ENCODE measurements at places on chromosomes 4 and X.

DNA sequence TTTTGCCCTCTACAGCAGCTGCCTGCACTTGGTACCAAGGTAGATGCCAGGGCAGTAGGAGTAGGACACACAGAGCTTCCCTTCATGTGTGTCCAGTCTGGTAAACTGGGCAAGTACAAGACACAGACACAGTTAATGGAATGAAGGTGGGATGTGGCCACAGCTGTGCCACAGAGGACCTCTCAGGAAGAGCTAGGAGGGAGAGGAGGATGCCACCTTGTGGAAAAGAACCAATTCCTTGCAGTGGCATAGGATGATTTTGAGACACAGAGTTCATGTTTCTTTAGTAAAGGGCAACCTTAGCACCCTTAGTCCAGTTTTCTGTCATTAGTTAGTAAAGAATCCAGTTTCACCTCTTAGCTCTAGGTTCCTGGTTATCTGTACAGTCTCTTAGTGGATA lies 36.3 kb upstream of the TBC1D14 start:
- peak; percentile 29 for DNase-seq

DNA sequence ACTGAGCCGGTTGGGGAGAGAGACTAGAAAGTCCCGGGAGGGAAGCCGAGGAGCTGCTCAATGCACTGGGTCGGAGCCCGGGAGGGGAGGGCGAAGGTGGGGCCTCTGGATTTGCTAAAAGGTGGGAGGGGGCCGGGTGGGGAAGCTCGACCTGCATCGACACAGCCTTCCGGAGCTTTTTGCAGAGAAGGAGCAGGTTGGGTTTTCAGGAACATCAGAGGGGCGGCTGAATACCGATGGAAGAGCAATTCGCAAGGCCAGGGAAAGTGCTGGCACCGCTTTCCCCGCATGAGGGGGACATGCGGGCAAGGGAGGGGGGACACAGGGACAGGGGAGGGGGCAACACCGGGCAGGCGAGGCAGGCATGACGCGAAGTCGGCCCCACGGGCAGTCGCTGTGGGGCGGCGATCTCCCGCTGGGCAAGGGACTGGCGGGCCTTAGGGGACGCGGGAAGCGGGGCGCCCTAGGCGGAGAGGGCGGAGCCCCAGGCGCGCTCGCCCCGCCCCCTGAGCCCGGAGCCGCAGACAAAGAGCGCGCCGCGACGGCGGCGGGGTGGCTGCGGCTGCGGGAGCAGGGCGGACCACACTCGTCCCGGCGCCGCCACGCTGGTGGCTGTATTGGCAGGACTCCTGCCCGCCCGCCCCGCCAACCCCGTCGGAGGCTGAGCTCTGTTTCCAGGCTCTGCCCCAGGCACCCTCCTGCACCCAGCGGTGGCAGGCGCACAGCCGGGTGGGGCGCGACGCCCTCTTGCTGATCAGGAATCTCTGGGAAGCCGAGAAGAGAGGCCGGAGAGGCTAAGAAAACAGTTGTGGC lies 11.6 kb downstream of the PDZD4 start:
- DNase-seq = no peak

GRCh38 chrX:67720344-67720743 lies 176.5 kb downstream of the AR start:
- peak; percentile 36 for DNase-seq

GRCh38 chr4:183399126-183399522 lies 45.3 kb upstream of the CDKN2AIP start:
- DNase-seq = no peak

- DNase-seq = peak; percentile 83
Observed at GRCh38 chr4:72567821-72568675, 973 bp downstream of the ADAMTS3 start.

- no peak for DNase-seq
Observed at GRCh38 chrX:2903366-2903765, 25.8 kb downstream of the ARSD start.

GRCh38 chr4:56803471-56803870 lies 18.0 kb downstream of the SPINK2 start:
- no peak for DNase-seq

- no peak for DNase-seq
Observed at GRCh38 chrX:52217494-52218160, 32.9 kb downstream of the MAGED4 start.

DNA sequence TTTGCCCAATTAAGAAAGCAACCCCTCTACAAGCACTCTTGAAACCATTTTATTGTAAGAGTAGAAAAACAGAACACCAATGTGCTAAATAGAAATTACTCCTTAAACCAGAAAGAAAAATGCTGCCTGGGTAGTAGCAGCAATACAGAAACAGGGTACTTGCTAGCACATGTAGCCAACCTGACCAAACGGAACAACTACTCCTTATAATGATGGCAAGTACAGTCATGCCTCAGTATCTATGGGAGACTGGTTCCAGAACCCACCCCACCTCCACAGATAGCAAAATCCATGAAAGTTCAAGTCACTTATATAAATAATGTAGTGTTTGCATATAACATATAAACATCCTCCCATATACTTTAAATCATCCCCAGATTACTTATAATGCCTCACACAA lies 168.8 kb downstream of the ATRX start:
- no peak for DNase-seq

DNA sequence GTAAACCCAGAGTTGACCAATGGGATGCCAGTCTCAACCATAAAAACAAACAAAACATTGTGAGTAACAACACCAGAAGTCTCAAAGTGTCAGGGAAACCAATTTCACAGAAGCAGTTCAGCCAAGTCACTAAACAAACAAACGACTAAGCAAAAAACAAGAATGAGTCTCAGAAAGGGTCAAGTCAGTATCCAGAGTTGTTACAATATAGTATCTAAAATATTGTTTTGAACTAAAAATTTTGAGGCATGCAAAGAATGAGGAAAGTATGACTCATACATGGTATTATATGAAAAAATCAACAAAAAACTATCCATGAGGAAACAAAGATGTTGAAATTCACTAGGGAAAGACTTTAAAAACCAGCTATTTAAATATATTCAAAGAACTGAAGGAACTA lies 70.6 kb downstream of the AR start:
- DNase-seq = peak; percentile 84

DNA sequence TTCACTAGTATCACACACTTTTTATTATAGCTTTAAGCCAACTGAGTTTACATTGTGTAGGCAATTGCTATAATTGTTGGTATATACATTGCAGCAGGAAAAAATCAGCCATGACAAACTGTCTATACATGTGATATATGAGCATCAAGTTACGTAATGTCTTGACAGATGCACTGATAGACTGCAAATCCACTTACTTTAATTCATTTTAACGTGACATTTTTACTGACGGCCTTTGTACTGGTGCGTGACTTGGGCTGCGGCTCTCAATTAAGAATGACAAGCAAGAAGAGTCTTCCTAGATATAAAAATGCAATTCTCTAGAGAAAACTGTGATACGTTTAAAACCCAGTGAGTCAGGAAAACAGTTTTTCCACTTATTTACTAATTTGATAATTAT lies 143.8 kb downstream of the ACTRT1 start:
- no peak for DNase-seq

GRCh38 chr4:3269105-3269927 lies 20.4 kb downstream of the MSANTD1 start:
- no peak for DNase-seq

DNA sequence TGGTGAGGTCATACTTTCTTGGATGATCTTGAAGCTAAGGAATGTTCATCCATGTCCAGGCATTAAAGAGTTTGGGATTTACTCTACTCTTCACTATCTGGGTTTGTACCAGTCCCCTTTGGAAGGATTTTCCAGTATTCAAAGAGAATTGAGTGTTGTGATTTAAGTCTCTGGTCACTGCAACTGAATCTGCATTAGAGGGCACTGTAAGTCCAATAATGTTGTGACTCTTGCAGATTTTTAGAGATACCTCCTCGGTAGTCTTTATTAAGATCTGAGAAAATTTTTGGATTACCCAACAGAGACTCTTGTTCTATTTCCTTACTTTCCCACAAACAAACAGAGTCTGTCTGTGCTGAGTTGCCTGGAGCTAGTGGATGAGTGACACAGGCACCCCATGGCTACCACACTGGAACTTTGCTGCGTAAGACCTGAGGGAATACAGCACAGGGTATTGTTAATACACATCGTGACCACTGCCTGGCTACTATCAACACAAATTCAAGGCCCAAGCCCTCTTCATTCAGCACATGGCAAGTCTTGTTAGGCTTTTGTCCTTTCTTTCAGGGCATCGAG lies 357.1 kb upstream of the KLHL4 start:
- DNase-seq = no peak

DNA sequence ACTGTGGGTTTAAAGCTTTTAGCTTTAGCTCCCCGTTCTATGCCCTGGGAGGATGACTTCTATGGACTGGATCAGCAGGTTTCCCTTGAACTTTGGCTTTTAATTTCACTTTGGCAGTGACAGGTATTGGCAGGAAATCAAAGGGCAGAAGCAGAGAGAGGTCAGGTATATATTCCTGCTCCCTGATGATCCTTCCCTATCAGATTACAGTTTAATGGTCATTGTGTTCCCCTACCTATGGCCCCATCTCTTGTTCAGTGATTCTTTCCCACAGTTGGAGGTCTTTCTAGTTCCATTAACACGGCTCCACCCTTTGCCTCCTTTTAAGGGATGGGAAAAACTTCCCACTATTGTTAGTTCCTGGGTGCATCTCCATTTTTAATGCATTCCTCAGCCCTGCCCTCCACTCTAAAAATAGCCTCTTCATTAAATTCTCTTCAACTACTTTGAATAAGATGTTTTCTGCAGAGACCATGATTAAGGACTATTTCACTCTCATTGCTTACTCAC lies 107.8 kb upstream of the TMEM47 start:
- no peak for DNase-seq

GRCh38 chr4:385934-386707 lies 48.5 kb downstream of the ZNF141 start:
- DNase-seq = no peak

GRCh38 chr4:77538574-77539157 lies 67.0 kb upstream of the CXCL13 start:
- peak; percentile 67 for DNase-seq

GRCh38 chrX:22234380-22234779 lies 38.3 kb upstream of the CBLL2 start:
- no peak for DNase-seq

DNA sequence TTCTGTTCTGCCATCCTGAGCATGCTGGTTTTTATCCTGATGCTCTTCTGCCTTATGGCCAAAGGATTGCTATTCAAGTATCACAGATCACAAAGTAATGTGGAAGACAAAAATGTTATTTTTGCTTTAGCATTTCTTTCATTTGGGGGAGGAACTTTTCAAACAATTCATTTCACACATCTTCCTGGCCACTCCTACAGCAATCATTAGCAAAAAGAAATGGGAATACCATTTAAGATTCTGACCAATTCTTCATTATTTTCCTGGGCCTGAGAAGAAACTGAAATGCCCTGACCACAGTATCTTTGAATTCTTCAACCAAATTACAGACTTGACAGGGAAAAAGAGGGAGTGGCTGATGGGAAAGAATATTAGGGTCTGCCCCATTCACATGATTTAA lies 38.0 kb upstream of the GRID2 start:
- no peak for DNase-seq

DNA sequence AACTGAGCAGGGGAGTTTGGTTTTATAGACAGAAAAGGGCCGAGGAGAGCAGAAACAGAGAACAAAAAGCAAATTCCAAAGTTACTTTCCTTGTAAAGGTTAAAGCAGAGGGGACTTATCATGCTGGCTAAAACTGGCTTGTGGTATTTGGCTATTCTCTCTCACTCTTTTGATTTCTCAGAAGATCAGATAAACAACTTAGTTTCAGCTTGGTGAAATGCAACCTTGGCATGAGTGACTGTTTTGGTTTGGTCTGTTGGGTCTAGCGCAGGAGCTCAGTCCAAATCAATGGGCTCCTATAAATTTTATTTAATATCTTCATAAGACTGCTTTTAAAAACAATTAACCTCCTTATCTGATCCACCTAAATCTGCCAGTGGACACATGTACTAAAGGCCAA lies 47.3 kb upstream of the KIAA1210 start:
- no peak for DNase-seq

GRCh38 chr4:74394476-74395136 lies 29.7 kb downstream of the EREG start:
- peak; percentile 38 for DNase-seq

- DNase-seq = no peak
Observed at GRCh38 chr4:186159613-186160012, 31.8 kb upstream of the CYP4V2 start.

- peak; percentile 82 for DNase-seq
Observed at GRCh38 chrX:130726661-130727060, 176.3 kb downstream of the ENOX2 start.

DNA sequence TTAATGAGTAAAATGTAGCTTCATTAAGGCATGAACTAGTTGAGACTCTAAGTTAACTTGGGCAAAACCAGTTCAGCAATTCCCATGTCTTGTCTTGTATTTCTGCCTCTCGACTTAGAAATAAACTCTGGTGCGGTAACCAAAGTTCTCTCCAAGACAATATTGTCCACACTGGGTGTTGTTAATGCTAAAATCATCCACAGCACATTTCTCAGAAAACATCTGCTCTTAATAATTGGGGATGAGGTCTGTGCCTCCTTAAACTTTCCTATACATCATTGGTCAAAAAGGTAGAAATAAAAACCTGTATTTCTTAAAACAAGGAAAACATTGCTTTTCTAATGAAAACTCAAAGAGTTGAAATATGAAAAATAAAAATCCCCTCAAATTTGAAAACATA lies 32.9 kb upstream of the MID1 start:
- no peak for DNase-seq

DNA sequence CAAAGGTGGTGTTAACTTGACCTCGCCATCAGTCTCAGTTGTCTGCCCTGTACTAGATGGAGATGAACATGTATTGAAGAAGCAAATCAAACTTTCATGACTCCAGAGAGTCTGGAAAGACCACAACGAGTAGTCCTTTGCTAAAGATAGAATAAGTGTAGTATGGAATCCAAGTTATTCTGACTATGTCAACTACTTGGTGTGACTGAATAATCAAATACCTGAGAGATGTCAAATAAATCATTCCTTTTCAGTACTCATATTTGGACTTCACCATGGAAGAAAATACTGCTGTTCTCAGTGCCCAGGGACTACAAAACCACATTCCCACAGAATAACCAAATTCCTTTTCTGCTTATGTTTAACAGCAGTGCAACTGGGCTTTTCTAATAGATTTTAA lies 161.2 kb upstream of the SPRY1 start:
- no peak for DNase-seq

GRCh38 chrX:129600981-129601424 lies 53.8 kb downstream of the APLN start:
- DNase-seq = peak; percentile 31

DNA sequence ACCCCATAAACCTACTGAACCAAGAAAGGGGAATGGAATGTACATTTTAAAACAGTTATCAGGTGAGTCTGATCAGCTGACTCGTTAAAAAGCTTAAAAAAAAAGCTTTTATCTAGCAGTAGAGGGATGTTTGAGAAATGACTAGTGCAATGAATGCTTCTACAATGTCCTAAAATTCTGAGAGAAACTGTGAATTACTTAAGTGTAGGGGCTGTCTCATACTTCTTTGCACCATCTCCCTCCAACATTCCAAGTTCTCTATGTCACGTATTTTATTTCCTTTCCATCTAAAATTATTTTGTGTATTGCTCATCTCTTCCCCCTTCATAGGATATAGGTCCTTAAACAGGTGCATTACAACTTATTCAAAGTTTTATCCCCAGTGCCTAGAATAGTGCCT lies 11.9 kb upstream of the AREG start:
- peak; percentile 40 for DNase-seq

Data from fibroblast of mammary gland (primary cell).